Hematopoietic multipotent progenitor cell treated with erythropoietin and hydrocortisone succinate and interleukin-3 and kit ligand, for 4 days (in vitro differentiated cells): ENCODE measurements at places on chromosomes 13 and 19.

DNA sequence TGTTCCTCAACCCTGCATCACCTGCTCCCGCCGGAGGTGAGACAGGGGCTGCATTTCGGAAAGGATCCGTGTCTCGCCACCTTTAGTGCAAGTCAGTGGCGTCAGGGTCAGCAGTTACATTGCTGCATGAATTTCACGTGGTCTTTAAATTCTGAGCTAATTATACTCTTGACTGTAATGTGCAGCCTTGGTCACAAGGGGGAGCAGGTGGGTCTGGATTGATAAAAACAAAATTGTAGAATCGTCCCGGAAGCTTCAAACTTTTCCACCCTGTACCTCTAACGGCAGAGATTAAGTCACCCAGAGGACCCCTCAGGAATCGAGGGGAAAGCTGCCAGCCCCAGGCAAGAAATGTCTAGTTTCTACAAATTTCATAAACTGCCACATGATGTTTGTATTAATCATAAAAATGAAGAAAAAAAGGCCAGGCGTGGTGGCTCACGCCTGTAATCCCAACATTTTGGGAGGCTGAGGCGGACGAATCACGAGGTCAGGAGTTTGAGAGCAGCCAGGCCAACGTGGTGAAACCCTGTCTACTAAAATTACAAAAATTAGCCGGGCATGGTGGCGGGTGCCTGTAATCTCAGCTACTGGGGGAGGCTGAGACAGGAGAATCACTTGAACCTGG lies 20.2 kb downstream of the BBC3 start:
- DNase-seq = peak; percentile 94

DNA sequence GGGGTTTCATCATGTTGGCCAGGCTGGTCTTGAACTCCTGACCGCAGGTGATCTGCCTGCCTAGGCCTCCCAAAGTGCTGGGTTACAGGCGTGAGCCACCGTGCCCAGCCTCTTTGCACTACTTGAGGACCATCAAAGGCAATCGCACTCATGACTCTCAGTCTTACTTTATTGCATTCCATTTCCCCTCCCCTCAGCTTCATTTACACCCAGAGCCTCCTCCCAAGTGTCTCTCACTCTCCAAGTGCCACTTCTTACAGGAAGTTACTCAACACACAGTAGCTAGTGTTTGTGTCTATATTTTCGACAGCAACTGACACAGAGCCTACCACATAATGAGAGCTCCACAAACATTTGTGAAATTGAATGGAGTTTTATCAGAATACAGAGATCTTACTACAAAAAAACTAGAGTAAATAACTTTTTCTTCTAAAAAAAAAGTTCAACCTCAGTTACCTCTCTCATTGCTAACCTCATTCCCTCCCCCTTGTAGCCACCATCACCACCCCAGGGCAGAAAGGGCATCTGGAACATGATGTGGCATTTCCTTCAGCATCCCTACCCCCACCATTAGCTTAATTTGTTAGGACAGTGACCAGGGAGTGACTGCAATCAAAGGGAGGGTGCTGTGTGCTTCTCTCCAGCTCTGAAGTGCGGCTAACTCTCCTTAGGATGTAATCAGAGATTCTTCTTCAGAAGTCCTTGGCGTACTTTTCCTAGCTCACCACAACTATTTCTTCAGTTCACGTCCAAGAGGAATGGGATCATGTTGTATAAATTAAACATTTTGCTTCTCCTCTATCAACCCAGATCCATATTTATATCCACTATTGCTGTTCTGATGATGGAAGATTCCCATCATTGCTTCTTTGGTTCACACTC lies 17.0 kb upstream of the RUBCNL start:
- DNase-seq = peak; percentile 71

DNA sequence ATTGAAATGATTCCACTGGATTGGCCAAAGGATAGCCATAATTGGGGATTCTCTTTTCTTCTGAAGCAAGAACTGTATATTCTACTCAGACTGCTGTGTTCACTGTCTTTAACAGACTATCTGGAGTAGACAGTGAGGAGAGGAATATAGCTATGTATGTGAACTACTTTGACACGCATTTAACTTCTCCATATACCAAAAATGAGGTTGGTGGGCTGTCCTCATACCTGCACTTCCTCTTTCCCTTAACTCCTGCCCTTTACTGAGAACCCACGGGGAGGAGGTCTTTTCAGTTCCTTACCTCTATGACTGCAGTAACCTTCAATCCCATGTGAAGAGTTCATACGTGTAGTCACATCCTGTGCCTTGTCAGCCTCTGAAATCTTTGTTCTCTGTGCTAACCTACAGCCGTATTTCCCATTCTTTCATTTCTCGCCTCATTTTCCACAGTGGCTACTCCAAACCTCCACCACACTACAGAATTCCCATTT lies 305.8 kb downstream of the MTUS2 start:
- peak; percentile 8 for DNase-seq

GRCh38 chr19:48772503-48772953 lies 17.2 kb downstream of the FGF21 start:
- no peak for DNase-seq

GRCh38 chr19:41276231-41276630 lies 12.1 kb downstream of the HNRNPUL1 start:
- peak; percentile 30 for DNase-seq

GRCh38 chr19:44734357-44734756 lies 14.2 kb upstream of the BCL3 start:
- no peak for DNase-seq

DNA sequence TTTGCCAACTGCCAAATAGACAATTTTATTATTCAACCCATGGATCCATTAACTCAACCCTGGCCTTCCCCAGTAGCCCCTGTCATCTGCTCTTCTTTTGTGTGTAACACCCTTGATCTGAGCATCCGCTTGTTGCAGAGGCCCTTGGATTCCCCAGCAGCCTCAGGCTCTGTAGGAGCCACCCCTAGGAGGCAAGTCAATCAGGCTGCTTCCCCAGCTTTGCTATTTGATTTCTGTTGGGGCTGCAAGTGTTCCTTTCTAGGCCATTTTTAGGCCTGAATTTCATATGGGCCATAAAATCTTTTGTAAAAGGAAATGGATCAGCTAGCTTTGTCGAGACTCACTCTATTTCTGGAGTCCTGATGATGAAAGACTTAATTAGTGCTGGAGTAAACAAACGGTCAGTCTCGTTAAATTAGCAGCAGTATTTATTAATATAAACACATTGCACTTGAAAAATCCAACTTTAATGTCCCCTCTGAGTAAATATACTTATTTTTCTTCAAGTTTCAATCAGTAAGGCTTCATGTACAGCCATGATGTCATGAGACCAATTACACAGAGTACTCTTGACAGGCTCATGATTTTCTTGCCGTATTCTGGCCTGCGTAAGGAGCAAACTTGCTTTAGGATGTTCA lies 105.3 kb downstream of the RGCC start:
- DNase-seq = no peak

DNA sequence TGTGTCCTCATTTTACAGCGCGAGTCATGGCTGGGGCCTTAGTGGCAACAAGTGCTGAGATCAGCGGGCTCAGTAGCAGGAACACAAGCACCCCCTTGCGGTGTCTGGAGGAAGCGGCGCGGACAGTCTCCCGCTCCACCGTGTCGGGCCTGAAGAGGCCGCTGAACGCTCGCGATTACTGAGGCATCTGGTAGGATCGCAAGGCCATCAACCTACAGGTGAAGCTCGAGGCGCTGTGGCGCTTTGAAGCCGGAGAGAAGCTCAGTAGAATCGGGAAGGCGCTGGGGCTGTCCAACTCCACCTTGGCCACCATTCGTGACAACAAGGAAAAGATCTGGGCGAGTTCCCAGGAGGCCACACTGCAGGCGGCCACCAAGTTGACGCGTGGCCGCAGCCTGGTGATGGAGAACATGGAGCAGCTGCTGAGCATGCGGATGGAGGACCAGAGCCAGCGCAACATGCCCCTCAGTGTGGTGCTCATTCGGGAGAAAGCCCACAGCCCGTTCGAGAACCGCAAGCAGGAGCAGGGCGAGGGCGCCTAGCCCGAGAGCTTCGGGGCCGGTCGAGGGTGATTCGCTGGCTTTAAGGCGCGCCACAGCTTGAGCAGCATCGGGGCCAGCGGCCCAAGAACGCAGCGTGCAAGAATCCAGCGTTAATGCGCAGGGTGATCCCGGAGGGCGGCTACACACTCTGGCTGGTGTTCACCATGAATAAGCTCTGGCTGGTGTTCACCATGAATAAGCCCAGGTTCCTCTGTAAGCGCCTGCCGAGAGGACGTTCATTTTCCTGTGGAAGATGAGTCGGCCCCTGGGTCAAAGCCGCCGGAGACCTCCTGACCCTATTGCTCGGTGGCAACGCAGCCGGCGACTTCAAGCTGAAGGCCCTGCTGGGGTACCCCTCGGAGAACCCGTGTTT lies 8.3 kb upstream of the MZF1 start:
- peak; percentile 96 for DNase-seq

- DNase-seq = peak; percentile 98
Measured at GRCh38 chr19:57410877-57411671, at the start of gene ZNF17. Gene ZNF17, plus strand, starts transcription at chr19:57411161. Its CDS starts 2,455 bp downstream, at chr19:57413616.

GRCh38 chr13:41613471-41613870 lies 156.1 kb downstream of the RGCC start:
- DNase-seq = no peak

DNA sequence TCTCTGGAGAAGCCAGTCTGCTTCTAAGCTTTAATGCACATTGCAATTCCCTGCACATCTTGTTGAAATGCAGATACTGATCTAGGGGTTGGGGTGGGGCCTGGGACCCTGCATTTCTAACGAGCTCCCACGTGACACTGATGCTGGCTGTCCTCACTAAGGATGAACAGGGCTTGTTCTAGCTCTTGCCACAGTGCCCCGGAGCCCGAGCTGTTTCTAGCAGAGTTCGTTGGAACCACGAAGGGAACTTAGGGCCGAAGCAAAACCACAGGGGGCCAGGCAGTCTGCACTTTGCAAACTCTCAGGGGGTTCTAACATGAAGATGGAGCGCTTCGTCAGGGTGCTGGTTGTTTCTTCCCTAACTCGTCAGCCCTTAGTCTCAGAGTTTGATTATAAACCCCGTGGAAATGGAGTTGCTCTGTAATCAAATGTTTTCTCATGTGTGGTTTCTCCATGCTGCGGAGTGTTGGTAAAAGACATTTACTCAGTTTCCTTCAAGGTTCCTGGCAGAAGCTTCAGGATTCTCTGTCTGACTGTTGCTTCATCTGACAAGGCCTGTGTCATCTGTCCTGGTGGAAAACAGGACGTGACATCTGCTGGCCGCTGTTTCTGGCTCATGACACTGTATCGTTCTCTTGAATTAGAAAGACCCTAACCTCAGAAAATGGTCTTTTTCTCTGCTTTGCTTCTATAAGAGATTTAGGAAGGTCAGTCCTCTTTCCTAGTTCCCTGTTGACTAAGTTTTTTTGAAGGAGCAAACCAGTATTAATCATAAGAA lies 221.5 kb downstream of the TEX29 start:
- no peak for DNase-seq

- no peak for DNase-seq
Measured at GRCh38 chr13:35990196-35990595, 141.0 kb downstream of the DCLK1 start.

DNA sequence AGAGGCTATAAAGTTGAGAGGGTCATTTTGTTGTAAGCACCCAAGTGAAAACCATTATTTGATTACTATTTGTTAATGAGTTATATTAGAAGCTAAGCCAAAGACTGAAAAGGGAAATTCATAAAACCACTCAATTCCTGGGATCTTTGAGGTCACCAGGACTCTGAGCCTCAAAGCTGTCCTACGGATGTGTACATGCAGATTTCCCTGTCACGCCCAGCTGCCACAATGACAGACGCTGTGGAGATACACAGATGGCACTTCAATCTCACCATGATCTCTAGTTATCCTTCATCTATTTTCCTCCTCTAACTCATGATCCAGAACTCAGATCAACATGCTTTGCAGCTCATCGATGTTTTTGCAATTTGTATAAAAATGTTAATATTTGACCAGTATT lies 403.5 kb upstream of the MIR17HG start:
- no peak for DNase-seq

DNA sequence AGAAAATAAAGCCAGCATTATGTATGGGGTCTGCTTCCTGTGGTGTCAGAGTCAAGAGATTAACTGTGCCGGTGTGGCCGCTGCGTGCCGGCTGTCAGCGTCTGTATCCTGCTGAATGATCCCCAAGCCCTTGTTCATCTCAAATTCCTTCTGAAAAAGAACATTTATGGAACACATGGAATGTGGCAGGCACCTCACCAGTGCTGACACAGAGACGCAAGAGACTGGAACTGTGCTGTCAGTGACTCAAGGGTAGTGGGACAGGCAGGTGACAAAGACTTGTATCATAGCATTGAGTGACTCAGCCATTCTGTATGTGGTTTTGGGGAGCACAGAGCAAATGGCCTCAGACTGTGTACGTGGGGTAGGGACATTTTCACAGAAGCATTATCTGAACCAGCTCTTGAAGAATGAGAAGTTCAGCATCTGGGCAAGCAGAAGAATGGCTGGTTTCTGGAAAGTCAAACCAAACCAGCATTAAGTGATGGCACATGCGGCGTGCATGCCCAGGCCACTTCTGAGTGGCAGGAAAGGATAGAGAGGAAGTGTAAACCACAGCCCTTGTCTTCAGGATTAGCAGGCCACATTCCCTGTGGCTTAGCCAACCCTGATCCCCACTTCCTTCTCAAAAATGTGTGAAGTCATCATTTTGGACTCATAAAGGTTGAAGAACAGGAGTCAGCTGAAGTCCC lies 54.0 kb upstream of the IRS2 start:
- peak; percentile 67 for DNase-seq

- peak; percentile 88 for DNase-seq
Measured at GRCh38 chr19:8085598-8086408, 33.2 kb downstream of the CCL25 start.

GRCh38 chr19:14141041-14141440 lies 4.7 kb upstream of the ASF1B start:
- no peak for DNase-seq

DNA sequence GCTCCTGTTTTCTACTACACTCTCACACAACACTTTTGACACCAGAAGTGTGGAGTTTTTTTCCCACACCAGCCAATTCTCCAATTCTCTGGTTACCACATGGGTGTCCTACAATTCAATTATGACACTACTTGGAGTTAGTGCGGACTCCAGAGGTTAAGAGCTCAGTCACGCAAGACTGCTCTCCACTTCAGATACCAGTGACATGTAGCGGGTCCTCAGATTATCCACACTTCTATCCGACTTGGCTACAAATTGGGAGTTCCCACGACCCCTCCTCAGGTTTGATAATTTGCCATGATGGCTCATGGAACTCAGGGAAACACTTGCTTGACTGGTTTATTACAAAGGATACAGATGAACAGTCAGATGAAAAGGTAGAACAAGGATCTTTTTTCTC lies 32.9 kb downstream of the PAN3 start:
- no peak for DNase-seq

DNA sequence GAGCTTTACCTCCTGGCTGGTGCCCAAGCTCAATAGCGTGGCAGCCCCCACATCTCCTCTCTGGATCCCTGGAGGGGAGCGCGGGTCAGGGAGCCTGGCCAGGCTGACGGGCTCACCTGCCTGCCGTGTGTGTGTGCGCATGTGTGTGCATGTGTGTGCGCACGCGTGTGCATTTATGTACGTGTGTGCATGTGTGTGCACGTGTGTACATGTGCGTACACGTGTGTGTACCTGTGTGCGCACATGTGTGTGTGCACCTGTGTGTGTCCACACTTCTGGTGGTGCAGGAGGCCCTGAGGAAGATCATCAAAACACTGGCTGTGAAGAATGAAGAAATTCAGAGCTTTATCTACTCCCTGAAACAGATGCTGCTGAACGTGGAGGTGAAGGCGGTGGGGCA lies 1.3 kb downstream of the FSD1 start:
- no peak for DNase-seq

- no peak for DNase-seq
Measured at GRCh38 chr19:36139120-36139472, 770 bp upstream of the CAPNS1 start.
